Stimulated activated CD4-positive, alpha-beta T cell treated with anti-CD3 and anti-CD28 coated beads, Interleukin-4, amount 100 ng/mL, for 48 hours (primary cell): ENCODE measurements at places on chromosomes 12 and 14.

DNA sequence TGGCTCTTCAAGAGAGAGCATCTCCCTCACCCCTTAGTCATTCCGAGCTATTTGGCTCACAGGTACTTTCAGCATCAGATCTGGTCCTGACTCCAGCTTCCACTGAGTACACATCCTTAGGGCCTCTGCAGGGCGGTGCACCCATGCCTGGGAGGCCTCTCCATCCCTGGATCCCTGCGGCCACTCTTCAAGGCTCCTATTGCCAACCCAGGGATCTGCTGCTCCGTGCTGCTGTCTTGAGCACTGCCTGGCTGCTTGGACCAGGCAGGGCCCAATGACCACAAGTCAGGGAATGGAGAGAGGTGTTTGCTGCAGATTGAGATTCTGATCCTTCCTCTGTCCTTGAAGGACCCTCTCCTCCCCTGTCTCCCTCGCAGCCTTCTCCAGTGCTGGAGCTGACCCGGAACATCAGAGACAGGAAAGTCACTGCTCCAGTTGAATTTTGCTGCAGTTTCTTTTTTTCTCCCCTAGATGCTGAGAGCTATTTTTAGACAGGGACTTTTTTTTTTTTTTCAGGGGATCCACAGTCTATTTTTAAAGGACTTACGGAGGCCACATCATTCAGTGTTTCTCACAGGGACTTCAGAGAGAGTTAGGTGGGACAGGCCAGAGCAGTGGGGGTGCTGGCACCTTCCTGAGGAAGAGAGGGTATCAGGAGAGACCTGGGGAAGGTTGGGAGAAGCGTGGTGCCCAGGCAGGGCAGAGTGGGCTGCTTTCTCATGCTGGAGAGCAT, 50.1 kb upstream of the KCNA1 start:
- no peak for DNase-seq

- no peak for DNase-seq
These were observed at the start of gene GRIP1 for GRCh38 chr12:66678338-66679275. Gene GRIP1 (minus strand): TSS chr12:66679076. CDS start chr12:66678904, 172 bp downstream.

DNA sequence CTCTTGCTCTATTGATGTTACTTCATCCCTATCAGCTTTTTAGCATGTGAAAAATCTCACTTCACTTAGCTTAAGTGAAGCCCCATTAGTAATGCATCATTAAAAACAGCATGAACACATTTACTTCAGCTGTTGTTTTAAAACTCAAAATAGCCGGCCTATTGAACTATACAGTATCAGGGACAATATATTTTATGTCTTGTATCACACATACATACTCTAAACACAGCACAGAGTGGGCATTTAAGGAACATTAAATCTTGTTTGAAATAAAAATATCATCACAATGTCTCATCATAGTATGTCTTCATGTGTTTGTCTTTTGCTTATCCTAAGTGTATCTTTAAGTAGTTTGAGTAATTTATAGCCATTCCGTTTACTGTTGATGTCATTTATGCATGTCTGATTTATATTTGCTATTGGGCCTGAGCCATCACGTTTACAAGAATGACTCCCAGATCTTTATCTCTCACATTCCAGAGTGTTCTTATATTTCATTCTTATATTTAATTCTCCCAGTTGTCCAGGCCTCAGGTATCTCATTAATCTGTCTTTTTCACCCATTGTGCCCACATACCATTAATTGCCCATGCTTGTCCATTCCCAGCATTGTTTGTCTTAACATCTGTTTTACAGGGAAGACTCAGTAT, 57.5 kb downstream of the ARHGAP5 start:
- no peak for DNase-seq

DNA sequence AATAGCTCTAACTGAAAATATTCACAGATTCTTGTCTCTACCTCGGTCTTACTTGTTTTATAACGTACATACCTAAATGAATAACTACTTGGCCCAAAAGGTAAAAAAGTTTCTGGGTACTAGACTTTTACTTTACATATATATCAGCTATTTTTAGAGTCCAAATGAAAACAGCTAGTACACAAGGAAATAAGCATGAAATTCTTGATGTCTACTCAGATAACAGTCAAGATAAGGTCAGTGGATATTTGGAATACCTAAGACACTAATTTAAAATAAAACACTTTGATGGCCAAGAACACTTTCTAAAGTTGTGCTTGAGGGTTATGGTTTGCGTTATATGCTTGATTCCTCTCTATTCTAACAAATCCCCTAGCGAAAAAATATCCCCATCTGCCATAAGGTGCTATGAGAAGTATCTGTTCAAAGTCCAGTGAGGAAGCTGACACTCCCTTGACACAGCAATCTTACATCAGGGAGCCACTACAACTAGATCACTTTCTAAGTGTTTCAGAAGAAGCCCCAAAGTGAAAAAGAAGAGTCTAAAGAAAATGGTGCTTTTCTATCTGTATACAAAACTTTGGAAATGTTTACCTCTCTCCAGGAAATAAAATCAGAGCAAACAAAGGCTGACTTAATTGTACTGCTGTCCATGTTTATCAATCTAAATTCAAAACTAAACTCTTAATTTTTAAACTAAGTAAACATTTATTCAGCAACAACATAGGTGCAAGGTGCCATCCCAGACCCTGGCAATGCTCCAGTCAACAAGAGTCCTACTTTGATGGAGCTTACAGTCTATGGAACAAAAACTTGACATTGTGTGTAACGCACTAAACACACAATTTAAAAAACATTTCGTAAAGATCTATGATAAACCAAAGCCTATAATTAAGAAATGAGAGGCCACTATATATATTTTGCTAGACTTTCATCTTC, 11.7 kb downstream of the PTPN21 start:
- no peak for DNase-seq

DNA sequence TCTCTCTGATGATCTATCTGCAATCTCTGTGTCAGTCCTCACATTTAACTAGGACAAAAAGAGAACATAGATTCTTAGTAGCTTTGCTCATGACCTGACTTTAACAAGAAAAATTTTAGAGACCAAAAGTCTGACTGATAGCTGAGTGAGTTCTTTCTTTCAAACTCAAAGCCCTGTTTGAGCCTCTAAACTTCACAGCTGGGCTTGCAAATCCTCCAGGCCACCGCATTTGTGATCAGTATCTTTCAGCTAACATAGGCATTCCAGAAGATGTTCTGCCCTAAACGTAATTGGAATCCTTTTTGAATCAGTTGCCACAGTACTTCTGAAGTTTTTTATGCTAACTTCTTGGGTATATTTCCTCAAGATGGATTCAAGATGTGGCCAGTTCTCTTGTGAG, 459.0 kb downstream of the DPF3 start:
- no peak for DNase-seq

GRCh38 chr12:107525063-107525718, 160.4 kb upstream of the PWP1 start:
- no peak for DNase-seq

- no peak for DNase-seq
These were observed 3.3 kb downstream of the MTA1 start for GRCh38 chr14:105422695-105423487.

DNA sequence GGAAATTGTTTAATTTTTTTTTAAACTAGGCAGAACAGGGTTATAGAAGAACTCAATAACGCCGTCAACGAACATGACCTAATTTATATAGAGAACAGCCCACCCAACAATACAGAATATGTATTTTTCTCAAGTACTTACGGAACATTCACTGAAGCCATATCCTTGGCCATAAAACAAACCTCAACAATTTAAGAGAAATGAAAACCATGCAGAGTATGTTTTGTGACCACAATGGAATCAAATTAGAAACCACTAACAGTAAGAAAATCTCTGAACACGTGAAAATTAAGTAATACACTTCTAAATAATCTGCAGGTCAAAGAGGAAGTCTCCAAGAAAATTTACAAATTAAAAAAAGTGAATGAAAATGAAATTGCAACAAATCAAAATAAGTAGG, 9.4 kb downstream of the SART3 start:
- no peak for DNase-seq

DNA sequence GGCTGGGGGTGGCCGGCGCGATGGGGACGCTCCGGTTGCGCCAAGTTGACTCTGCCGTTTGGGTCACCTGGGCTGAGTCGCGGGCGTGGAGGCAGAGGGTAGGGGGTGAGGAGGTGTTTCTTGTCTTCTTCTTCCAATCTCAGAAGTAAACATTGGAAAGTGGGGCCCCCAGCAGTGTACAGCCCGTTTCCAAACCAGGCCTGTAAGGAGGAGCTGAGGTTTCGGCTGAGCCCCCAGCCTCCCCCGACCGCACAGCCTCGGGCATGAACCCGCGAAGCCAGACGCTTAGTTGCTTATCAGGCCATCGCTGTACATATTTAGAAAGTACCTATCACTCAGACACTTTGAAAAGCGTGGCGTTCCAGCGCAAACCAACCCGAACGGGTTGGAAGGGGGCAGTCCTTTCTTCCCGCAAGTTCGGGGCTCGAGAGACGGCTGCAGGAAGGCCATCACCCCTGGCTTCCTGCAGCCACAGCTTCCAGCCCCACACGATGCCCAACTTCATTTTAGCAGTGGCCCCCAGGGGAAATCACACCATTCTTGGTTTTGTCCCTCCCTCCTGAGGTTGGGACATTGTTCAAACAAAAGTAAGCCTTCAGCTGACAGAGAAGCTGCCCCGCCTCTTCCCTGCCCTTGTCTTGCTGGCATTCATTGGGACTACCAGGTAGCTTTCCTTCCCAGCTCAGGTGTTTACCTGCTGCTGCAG, 164.1 kb downstream of the ZFP36L1 start:
- DNase-seq: peak; percentile 12

- peak; percentile 52 for DNase-seq
These were observed 119.8 kb upstream of the CPM start for GRCh38 chr12:69052613-69053408.

DNA sequence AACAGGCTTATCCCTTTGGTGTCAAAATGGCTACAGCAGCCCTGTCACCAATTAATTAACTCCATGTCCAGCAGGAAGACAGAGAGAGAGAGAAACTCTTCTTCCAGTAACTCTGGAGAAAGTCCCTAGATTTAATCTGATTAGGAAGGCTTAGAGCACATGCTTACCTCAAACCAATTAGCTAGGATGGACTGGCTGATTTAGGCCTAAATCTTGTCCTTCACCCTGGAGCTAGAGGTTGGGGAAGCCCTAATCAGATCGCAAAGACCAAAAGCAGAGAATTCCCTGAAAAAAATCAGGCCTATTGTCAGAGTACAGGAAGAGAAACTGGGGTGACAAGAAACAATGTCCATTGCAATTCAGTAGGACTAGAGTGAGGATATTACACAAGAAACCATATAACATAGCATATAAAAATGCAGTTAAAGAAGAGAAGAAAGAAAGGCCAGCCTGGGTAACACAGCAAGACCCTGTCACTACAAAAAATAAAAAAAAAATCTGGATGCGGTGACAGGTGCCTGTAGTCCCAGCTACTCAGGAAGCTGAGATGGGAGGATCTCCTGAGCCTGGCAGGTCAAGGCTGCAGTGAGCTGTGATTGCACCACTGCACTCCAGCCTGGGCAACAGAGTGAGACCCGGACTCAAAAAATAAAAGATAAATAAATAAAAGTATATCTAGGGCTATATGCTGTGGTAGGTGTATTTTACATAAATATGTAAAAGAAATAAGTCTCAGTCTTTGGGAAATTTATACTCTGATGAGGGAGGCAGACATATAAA, 34.9 kb upstream of the TUBA1A start:
- DNase-seq: no peak

DNA sequence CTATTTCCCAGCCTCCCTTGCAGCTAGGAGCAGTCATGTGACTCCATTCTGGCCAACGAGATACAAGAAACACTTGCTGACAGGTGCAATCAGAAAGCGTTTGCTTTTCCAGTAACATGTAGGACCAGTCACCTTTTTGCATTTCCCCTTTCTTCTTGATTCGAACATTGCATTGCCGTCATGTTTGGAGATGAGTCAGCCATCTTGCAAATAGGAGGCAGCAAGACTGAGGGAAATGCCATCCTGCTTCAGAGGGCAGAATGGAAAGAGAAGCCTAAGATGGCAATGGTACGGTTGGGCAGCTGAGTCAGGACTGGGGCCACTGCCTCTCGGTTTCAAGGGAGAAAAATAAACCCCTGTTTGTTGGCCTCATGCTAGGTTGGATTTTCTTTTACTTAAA, 34.5 kb upstream of the GPR132 start:
- DNase-seq: no peak

DNA sequence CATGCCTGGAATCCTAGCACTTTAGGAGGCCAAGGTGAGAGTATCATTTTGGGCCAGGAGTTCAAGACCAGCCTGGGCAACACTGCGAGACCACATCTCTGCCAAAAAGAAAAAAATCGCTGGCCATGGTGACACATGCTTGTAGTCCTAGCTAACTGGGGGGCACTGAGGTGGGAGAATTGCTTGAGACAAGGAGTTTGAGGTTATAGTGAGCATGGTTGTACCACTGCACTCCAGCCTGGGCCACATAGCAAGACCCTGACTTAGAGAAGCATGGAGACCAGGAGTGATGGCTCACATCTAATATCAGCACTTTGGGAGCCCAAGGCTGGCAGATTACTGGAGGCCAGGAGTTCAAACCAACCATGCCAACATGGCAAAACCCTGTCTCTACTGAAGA, 9.2 kb downstream of the PTGES3 start:
- DNase-seq: no peak
